Thoracic aorta (tissue), 2 donors: ENCODE measurements at places on chromosomes 16 and 17. TPM values are rescaled to one million over a fixed set of nuclear protein-coding genes. Genes with fewer than 3 reads are reported as not detected.

- H3K4me3 ChIP-seq, result no peak overlapping the region
- H3K27me3 ChIP-seq, result no peaks in the 10 kb centered on the region
- DNase-seq, result no peak
- peaks cover 28% of the 10 kb centered on the region for H3K36me3 ChIP-seq
- no peak overlapping the region for H3K27ac ChIP-seq
Observed at GRCh38 chr17:4815043-4815675, 8.2 kb downstream of the PLD2 start.

- H3K27me3 ChIP-seq, result no peaks in the 10 kb centered on the region
- DNase-seq, result peak; percentile 67
- H3K4me1 ChIP-seq, result peaks cover 15% of the 10 kb centered on the region
- peak overlapping the region; percentile 92 for H3K27ac ChIP-seq
Observed at GRCh38 chr16:27315333-27316037, 1.7 kb downstream of the IL4R start.

DNA sequence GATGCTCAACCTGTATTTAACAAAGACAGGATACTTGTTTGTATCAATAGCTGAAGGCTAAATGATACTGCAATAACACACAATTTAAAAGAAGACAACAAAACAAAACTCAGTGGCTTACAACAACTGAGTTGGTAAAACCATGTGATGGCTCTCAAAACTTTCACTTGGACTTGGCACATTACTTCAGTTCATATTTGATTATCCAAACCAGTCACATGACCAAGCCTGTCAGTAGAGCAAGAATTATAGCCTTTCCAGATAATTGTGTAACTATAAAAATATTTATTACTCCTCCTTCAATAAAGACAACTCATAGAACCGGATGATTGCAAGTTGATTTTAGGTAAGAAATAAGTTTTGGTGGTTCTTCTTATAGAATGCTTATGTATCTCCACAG is 56.8 kb downstream of the NQO1 start:
- no peak for DNase-seq
- no peaks in the 10 kb centered on the region for H3K4me1 ChIP-seq
- peaks cover 7% of the 10 kb centered on the region for H3K36me3 ChIP-seq
- no peak overlapping the region for H3K4me3 ChIP-seq
- no peaks in the 10 kb centered on the region for H3K27me3 ChIP-seq

The EFCAB13 gene
- 8.1 TPM for total RNA-seq

- H3K36me3 ChIP-seq, result no peaks in the 10 kb centered on the region
- no peak overlapping the region for H3K27ac ChIP-seq
- H3K4me1 ChIP-seq, result peaks cover 22% of the 10 kb centered on the region
- no peak for DNase-seq
- H3K27me3 ChIP-seq, result no peaks in the 10 kb centered on the region
Observed at GRCh38 chr17:75590314-75590761, 2.7 kb downstream of the MYO15B start.

DNA sequence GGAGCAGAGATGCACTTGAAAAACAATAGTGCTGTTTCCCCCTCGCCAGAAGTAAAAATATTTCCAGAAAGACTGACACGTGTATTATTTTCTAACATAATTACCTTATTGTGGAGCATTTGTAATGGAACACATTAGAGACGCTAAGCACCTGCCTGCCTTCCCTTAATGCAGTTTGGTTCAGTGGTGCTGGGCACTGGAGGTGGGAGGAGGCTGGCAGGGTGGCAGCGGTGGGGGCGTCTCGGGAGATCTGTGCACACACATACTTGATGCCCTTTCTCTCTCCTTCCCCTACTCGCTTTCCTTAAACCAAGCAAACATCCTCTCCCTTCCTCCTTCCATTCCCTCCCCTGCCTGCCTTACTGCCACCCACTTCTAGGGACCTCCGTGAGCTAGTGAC is 156.6 kb upstream of the SDK2 start:
- no peak for DNase-seq
- H3K27me3 ChIP-seq, result no peaks in the 10 kb centered on the region
- H3K4me1 ChIP-seq, result peaks cover 9% of the 10 kb centered on the region
- no peaks in the 10 kb centered on the region for H3K36me3 ChIP-seq
- no peak overlapping the region for H3K4me3 ChIP-seq
